ENCODE measurements at places on chromosomes 3 and 15.

DNA sequence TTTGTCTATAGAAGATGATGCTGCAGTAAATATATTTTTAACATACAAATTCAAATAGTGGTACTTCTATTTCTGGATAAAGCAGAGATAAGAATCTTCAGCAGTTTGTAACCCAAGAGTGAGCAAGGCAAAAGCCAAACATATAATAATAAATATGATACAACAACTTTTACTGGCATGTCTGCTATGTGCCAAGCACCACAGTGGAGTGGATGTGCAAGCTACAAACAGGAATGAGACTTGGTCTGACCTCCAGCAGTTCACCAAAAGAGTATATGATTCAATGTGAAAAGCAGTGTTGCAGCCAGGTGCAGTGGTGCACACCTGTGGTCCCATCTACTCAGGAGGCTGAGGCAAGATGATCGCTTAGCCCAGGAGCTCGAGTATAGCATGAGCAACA, 395.6 kb downstream of the EPHB1 start:
- no peak for DNase-seq

GRCh38 chr3:32290619-32291018, 52.1 kb downstream of the CMTM8 start:
- no peak for DNase-seq

- no peak for DNase-seq
Measured at GRCh38 chr15:72196409-72197040, 1.1 kb downstream of the GRAMD2A start.

GRCh38 chr3:126908752-126909275, 74.1 kb upstream of the PLXNA1 start:
- no peak for DNase-seq

GRCh38 chr15:80835336-80835735, 56.2 kb downstream of the CEMIP start:
- DNase-seq: no peak

- no peak for DNase-seq
Measured at GRCh38 chr15:34853001-34853758, 57.8 kb upstream of the ACTC1 start.

DNA sequence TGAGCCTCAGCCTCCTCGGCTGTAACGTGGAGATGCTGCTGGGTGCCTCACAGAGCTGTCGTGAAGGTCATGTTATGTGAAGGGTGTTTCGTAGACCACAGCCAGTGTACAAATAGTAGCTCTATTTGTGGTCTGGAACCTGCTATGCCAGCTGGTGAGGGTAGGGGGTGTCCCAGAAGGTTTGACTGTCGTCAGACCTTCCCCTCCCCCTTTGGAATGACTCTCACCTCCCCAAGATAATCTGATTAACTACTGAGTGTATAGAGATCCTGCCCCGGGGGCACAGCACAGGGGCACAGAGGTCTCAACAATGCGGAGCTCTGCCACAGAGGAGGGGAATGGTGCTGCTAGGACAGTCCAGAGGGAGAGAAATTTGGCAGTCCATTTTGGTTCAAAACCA, 20.5 kb downstream of the FGD5 start:
- no peak for DNase-seq

DNA sequence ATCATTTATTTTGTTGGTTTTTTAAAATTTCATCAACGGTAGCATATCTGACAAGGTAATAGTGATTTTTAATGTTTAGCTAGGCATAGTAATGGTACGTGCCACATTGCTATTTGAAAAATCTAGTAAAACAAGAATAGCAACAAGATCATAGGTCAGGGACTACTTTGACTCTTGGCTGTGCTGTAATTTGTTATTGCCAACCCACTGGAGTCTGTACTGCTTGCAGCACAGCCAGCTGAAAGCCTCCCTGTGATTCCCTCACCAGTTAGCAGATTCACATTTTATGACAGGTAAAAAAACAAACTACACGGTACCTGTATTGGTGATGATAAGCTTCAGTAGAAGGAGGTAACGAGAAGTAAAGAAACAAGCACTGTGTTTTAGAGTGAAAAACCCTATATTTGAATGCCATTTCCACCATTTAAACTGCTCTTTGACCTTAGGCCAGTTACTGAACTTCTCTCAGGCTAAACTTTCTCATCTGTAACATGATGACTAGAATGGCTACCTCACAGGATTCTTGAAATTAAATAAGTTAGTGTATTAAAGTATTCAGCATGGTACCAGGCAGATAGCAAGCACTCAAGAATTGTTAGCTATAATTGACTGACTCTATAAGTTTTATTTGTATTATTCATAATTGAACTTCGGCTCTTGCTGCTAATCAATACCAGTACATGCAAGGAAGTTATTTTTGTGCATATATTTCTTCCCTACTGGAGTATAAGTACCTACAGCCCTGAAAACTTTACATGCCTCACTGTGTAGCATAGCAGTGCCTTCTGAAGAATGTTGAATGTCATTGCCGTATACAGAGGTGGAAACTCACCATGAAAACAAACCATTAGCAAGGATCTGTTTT, 16.1 kb downstream of the FILIP1L start:
- DNase-seq: no peak

DNA sequence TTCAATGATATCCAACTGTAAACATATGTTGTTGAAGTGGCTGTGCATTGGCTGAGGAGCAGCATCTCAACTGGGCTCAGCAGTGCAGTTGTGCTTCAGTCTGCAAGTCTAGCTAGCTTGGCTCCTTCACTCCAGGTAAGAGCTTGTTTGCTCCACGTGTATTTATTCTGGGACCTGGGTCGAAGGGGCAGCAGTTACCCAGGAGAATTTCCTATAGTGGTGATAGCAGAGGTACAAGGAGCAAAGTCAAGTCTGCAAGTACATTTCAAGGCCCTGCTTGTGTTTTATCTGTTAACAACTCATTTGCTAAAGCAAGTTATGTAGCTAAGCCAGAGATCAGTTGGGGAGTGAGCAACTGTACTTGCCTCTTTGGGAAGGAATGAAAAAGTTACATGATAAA, 286.2 kb upstream of the UMPS start:
- DNase-seq: no peak

DNA sequence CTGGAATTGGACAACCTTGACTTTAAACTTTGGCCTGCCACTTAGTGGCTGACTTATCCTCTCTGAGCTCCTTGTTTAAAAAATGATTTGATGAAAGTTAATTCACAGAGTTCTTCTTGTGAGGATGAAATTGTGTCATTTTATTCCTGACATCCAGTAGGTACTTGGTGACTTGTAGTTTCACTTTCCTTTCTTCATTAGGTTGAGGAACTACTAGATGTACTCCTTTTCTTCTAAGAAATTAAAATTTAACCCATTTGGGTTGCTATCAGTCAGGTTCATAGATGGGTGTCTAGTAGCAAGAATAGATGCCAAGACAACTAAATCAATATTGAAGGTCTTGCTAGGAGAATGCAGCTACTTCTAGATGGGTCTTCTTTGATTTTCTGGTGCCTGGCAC, 5.2 kb downstream of the NR1D2 start:
- no peak for DNase-seq

- no peak for DNase-seq
Measured at GRCh38 chr3:85297291-85297690, 338.5 kb downstream of the CADM2 start.

DNA sequence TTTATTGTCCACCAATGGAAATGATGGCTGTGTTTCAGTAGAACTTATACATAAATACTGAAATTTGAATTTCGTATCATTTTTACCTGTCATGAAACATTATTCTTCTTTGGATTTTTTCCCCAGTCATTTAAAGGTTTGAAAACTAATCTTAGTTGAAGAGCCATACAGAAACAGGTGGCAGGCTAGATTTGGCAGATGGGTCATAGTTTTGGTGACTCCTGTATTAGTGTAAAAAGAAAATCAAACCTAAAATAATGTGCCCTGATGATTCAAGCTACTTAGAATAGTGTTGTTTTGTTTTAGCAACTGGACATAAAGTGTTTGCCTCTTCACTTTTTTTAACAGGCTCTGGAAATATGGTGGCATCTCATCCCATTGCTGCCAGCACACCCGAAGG, 68.9 kb downstream of the SIDT1 start:
- no peak for DNase-seq

DNA sequence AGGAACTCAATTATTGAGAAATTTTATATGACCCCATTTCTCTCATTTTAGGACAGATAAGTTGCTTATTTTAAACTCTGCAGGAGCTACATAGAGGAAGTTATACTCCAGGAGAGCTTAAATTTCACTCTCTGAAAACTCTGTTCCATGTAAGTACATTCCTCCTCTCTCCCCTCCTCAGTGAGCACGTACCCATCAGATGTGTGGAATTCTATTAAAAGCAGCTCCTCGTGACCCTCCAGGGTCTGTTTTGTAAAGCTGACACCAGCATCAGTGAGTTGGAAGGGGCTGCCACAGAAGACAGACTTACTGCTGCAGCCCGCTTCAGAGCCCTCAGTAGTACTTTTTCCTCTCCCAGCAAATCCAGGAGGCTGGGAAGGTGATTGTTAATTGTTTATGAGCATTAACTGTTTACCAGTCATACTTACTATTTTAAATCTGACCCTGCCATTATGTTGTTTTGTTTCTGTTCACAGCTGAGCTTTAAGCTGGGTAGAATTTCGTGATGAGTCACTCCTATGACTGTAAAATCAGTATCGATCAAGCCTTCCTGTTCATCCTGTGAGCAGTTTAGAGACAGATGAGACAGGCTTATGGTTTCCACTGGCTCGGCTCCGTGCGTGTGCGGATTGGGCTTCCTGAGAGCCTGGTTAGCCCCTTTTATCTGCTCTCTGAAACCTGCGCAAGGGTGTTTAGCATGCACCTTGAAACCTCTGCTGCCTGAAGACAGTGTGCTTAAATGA, 20.4 kb downstream of the IGF1R start:
- DNase-seq: no peak

GRCh38 chr3:36196058-36196457, 184.2 kb upstream of the STAC start:
- no peak for DNase-seq

GRCh38 chr3:100782906-100783305, 73.6 kb downstream of the TFG start:
- no peak for DNase-seq

DNA sequence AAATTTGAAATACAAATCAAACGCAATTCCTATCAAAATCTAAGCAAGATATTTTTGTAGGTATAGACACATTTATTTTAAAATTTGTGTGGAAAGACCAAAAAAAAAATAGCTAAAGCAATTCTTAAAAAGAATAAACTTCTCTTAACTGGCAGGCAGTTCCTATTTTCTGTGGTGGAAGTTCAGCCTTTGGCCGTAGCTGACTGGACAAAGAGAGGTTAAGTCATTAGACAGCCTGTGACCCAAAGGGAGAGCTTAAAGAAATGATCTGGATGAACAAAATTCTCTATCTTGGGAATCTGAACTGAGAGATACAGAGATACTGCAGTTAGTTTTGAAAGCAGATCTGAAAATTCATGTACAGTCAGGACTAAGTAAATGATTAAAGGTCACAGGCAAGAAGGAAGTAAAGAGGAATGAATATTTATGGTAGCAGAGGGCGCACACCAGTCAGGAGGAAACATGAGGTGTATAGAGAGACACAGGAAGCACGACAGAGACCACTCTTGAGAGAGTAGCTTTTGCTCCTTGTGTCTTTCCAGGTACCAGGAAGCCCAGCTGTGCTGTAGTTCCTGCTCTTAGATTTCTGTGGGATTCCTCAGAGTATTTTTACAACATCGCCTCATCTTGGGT, 57.5 kb downstream of the TPRG1 start:
- DNase-seq: no peak

GRCh38 chr3:50003216-50003615, 63.3 kb downstream of the RBM6 start:
- no peak for DNase-seq

DNA sequence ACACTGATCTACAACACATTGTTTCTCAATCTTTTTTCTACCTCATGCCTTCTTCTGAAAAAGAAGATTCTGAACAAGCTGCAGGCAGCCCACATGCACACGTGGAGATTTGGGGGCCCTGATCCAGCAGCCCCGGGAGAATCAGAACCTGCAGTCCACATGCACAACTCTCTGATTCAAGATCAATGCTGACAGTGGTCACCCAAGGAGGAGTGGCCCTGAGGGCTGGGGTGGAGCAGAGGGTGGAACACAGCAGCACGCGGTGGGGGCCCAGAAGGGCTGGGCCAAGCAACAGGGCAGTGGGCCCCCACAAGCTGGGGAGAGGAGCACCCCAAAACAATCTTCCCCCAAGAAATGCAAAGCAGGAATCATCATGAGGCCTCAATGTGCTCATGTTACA, 202.1 kb upstream of the NSMCE3 start:
- DNase-seq: no peak

- DNase-seq: no peak
Measured at GRCh38 chr15:43527802-43528541, 10.6 kb downstream of the MAP1A start.

- DNase-seq: no peak
Measured at GRCh38 chr3:189305412-189305811, 133.6 kb downstream of the TPRG1 start.

GRCh38 chr3:143302638-143303171, 183.1 kb downstream of the CHST2 start:
- no peak for DNase-seq

DNA sequence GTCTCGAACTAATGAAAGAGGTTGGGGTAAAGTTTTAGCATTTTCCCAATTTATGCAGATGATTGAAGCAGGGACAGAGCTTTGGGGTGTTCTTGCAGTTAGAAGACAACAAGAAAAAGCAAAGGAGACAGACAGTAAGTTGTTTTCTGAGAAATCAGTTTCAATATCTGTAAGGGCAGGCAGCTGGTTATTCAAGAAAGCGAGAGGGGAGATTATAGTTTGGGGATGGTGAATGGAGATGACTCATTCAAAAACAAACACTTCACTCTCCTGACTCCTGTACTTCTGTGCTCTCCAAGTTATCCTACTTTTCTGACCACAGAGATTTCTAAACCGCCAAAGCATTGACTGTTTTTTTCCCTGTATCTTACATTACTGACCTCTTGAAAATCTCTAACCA, 352.0 kb downstream of the GAP43 start:
- no peak for DNase-seq

- DNase-seq: no peak
Measured at GRCh38 chr3:95302044-95302443, 1239.2 kb downstream of the NSUN3 start.

- no peak for DNase-seq
Measured at GRCh38 chr15:34514251-34514670, 69.2 kb downstream of the GOLGA8B start.

DNA sequence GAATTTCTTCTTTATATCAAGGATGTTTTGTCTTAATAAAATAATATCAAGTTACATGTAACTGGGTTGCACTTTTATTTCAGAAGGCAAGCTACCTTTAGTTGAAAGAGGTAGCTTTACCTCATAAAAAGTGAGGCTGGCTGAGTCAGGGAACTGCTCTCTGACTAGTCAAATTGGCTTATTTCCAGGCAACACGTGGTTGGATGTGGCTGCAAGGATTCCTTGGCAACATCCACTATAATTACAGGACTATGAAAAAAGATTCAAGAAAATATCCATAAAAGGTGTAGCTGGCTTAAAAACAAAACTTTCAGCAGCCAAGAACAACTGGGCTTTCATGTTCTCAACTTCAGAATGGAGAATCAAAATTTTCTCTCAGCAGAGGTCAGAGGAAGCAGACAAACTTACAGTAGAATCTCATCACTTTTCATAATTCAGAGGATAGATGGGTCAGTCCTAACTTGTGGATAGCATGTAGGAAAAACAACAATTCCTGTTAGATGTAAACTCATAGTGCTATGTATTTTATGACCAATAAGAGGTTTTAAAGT, 779.1 kb downstream of the MECOM start:
- no peak for DNase-seq

GRCh38 chr15:100731267-100732152, 129.1 kb downstream of the ASB7 start:
- DNase-seq: no peak
